NCI-H524 treated with DMSO at 0.1 percent for 48 hours (cell line): ENCODE measurements at places on chromosomes 16 and 17.

- peak; percentile 32 for DNase-seq
Measured at GRCh38 chr17:74757502-74757901, 9.1 kb downstream of the NHERF1 start.

DNA sequence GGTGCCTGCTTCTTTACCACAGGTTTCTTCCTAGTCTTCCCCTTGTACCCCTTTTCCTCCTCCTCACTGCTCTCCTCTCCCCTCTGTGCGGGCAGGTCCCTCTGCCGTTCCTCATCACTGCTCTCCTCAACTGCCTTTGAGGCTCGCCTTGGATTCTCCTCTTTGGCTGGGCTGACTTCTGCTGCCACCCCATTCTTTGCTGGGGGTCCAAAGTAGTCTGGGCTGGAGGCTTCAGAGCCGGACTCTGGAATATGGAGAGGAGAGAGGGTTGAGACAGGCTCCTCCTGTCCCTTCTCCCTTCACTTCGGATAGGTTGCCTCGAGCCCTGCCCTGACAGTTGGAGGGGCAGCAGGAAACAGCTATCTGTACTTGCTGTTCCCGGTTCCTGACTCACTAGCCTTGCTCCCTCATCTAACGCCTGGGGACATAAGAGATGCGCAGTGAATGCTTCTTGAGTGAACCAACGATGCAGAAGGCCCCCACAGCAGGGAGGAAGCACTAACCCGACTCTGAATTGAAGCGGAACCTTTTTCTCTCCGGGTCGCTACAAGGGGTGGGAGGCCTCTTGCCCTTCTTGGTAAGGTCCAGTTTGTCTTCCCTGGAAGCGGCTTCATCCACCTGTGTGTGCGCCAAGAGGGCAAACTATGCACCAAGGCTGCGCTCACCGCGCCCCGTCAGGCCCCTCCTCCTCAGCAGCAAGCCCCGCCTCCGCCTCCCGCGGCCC lies 655 bp downstream of the HIRIP3 start:
- DNase-seq: no peak

- DNase-seq: peak; percentile 100
Measured at GRCh38 chr17:73278465-73279453, 17.1 kb upstream of the CPSF4L start.

GRCh38 chr17:78082988-78083387 lies 45.6 kb downstream of the TMC6 start:
- no peak for DNase-seq

DNA sequence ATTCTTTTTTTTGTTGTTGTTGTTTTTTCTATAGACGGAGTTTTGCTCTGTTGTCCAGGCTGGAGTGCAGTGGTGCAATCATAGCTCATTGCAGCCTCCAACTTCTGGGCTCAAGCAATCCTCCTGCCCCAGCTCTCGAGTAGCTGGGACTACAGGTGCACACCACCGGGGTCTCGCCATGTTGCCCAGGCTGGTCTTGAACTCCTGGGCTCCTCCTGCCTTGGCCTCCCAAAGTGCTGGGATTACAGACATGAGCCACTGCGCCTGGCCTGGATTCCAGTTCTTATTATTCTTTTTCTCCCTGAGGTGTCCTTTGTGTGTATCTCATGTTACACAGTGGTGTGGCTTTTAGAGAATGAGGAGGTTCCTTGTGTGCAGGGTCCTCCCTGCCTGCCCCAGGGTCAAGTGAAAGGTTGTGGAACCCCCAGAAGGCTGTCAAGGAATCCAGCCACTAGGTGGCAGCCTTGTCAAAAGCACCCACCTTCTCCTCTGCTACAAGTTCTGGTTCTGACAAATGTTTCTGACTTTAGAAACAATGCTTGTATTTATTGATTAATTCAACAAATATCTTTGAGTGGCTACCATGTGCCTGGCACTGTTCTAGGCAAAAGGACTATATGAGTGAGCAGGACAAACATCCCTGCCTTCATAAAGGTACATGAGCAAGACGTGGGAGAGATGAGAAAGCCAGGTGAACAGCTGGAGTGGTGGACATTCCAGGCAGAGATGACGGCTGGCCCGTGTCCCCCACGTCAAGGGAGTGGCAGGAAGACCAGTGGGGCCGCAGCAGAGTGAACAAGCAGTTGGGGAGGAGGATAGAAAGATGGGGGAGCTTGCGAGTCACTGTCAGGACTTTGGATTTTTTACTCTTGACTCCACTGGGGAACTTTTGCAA lies 112.4 kb downstream of the SPECC1 start:
- peak; percentile 34 for DNase-seq

DNA sequence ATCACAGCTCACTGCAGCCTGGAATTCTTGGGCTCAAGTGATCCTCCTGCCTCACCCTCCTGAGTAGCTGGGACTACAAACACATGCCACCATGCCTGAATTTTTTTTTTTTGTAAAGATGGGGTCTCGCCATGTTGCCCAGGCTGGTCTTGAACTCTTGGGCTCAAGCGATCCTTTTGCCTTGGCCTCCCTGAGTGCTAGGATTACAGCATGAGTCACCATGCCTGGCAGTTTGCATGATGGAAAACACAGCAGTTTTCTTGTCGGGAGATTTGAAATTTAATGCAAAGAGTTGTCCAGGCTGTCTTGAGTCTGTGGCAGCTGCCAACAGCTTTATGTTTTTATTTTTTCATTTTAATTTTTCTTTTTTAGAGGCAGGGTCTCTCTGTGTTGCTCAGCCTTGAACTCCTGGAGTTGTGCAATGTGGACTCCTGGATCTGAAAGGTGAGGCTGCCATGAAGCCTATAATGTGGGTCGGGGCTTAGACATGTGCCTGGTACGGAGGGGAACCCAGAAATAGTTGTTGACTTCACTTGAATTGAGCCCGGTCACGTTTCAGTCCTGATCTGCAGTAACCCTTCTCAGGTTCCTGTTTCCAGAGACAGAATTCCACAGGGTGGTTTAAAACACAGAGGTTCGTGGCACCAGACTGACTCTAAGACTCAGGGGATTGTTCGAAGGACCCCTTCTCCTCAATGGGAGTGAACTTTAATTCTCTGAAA lies 18.7 kb downstream of the CD300A start:
- no peak for DNase-seq

DNA sequence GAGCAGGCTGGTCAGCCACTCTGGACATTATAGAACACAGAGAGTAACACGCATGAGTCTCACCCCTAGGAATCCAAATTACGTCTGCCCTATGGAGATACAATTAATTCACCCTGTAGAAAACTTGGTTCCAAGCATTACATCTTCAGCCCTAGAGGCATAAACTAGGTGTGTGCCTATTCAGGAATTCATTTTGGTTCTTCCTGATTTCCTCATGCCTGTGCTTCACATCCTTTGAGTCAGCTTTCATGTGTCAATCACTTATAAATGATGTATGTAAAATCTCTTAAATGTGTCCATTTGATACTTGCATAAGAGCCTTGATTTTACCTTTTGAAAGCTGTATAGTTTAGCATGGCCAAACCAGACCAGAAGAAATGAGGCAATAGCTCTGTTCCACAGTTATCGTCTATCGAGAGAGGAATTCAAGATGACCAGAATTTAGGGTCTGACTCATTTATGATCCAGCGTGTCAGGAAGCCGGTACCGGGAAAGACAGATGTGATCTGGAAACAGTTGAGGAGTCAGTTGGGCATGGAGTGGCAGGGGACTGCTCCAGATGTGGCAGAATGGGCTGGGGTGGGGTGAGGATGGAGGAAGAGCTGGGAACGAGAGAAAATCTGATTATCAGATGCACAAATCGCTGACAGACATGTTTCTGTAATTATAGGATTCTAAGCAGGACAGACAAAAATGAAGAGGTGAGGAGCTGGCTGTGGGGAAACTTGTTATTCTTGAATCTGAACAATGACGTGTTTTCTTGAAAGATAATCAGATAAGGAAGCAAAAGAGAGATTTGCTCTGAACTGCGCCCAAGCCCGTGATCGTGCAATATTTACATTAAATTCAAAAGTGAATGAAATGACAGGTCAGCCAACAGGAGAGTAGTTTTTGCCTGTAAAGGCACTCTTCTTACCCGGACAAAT lies 76.7 kb downstream of the C16orf95 start:
- DNase-seq: no peak

DNA sequence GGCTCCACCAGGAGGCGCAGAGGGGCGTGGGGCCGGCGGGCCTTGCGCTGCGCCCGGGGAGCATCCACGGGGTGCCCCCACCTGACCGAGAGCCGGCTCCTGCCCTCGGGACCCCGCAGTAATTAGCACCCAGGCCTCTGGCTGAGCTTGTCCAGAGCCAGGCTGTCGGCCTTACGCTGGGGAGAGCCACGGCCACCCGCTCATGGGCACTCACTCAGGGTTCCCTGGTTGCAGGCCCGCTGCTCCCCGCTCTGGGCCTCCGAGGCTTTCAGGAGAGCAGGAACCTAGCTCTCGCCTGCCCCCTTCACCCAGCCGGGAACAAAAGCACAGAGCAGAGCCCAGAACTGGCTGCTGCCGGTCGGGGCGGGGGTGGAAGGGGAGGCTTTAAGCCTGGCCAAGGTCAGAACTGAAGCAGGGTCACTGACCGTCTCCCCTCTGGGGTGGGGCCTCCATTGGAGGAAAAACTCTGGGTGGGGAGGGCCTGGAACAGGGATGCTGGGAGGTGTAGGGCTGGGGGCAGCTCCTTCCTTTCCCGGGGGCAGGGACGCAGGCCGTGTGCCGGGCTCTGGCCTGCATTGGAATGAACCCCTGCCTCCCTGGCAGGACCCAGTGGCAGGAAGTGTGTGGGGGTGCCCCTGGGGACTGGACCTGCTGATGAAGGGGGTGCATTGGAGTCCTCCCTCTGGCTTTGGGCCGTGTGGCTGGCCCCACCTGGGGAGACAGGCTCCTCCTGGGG lies 12.3 kb downstream of the GLIS2 start:
- peak; percentile 40 for DNase-seq

- DNase-seq: no peak
Measured at GRCh38 chr16:86791287-86792035, 213.1 kb downstream of the FOXL1 start.

GRCh38 chr17:830950-831349 lies 48.8 kb downstream of the MRM3 start:
- no peak for DNase-seq

GRCh38 chr16:48537275-48537674 lies 72.7 kb downstream of the N4BP1 start:
- DNase-seq: no peak

- DNase-seq: no peak
Measured at GRCh38 chr16:47046726-47047523, 73.5 kb upstream of the DNAJA2 start.

- DNase-seq: peak; percentile 100
Measured at GRCh38 chr17:29949696-29950095, 8.3 kb downstream of the EFCAB5 start.

- DNase-seq: no peak
Measured at GRCh38 chr16:73049091-73049490, 1.2 kb upstream of the ZFHX3 start.

GRCh38 chr17:43545383-43545632 lies 832 bp downstream of the ETV4 start:
- no peak for DNase-seq

GRCh38 chr16:86961171-86961601 lies 356.0 kb downstream of the C16orf95 start:
- no peak for DNase-seq

DNA sequence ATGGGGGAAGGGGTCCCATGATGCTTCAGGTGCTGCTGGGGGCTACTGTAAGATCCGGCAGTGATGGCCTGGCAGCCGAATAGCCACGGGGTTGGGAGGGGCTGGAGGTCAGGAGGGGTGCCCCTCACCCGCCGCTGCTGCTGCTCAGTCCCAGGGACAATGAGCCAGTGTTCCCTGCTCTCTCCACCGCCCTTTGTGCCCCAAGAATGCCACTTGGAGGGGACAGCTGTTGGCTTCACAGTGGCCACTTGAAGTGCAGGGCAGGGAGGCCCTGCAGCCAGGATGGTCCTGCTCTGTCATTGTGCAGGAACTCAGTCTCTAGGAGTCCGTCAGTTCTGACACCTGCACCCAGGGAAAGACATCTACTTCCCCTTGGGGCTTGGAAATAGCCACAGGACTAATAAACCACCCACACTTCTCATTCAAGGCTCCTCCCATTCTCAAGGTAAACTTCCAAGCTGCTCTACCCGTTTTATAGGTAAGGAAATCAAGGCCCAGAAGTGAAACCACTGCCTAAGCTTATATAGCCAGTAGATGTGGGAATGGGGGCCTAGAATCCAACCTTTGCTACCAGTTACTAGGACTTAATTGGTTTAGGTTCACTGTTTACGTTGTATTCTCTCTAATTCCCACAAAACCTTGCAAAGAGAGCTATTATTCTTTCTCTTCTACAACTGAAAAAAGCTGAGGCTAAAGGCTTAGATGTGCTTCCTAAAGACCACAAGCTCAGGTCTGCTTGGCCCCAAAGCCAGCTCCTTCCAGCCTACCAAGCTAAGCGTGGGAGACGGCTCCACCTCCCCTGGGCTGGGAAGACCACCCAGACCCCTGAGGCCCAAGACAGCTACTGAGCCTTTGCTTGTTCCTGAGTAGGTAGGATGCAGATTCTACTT lies 6.2 kb upstream of the CPSF4L start:
- no peak for DNase-seq

DNA sequence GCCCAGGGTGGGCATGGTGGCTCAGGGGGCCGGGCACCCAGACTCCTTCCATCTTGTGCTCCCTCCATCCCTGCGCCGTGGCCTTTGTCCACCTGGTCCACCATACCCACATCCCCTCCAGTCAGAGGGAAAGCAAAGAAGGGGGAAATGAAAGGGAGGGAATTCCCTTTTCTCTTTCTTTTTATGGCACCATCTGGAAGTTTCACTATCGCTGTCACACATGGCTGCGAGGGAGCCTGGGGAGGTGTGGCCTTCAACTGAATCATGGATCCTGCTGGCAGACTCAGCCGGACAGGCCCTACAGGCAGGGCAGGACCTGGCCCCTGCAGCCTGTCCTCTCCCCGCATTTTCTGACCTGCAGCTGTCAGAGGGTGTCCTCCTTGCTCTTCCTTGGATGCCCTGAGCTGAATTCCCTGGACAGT lies 6.2 kb downstream of the SLC12A3 start:
- DNase-seq: no peak

GRCh38 chr16:69064764-69065313 lies 40.6 kb upstream of the HAS3 start:
- DNase-seq: no peak
